ENCODE measurements at places on chromosomes 12 and 14. TPM values are rescaled to one million over a fixed set of nuclear protein-coding genes. Genes with fewer than 3 reads are reported as not detected.

DNA sequence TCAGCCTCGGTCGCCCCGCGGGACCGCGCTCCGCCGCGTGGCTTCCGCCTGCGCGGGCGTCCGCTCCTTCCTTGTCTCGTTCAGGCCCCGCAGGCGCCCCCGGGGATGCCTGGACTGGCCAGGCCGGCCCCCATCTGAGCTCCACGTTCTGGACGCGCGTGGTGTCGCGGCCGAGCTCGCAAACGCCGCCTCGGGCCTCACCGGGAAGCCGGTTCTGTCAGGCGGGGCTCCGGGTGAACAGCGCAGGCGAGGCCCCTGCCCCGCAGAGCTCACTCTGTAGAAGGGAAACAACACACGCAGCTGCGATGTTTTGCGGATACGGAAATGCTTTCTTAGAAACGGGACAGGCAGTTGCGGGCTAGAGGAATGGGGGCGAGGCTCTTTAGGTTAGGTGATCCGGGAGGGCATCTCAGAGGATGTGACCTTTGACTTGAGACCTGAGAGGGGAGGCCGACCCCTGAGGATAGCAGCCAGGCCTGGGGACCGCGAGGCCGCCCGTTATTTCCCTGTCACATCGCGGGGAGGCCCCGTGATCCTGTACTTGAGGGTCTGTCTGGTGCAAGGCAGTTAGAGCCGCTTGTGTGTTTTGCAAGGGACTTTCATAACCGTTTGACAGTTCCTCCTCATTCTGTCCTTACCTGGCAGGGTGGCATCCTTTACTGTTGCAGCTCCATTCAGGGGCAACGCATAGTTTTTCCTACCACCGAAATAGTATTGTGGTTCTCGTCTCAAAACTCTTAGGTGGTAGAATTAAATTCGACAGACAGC, 584 bp downstream of the VRK1 start:
- peak; percentile 23 for DNase-seq

GRCh38 chr14:98101323-98101722, 1170.7 kb downstream of the BCL11B start:
- DNase-seq, result no peak

DNA sequence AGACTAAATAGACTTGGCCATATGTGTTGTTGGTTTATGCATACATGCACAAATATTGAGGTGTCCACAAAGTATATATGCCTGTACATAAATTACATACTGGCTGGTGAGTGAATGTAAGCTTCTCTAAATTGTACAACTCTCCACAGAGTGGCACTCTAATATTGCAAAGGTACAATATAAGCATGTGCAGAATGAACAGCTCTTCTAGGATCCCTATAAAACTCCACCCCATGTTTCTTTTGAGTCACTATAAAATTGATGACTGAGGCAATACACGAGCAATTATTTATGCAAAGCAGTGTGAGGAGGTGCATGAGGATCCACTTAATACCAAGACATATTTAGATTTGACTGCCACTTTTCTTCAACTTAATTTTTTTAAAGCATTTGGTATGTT, 172.2 kb downstream of the NAV3 start:
- DNase-seq, result no peak

- no peak for DNase-seq
Observed at GRCh38 chr12:12474471-12474928, 88.2 kb downstream of the DUSP16 start.

DNA sequence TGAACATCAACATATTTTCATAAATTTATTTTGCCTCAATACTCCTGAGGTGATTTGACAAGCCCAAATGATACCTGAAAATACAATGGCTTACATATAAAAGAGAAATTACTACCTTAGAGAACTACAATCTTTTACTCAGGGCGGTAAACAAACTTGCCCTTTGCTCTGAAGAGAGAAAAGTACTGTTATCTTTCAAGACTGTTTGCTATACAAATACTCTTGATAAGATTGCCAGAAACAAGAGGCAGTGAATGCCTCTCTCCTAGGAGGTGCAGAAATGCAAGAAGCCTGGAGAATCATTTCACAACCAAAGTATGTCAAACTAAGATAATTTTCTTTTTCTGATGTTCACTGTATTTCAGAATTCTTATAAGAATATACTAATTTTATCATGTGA, 160.3 kb downstream of the ALX1 start:
- no peak for DNase-seq

DNA sequence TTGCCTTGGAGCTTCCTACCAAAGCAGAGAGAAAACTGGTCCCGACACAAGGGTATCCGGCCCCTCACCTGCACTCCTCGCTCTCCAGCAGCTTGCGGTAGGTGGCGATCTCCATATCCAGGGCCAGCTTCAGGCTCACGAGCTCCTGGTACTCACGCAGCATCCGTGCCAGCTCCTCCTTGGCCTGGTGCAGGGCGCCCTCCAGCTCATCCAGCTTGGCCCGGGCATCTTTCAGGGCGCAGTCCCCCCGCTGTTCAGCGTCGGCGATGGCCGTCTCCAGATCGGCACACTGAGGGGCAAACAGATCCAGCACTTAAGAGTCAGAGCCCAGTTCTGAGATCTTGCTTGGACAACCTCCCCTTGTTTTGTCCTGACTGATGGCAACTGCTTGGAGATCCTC, 13.7 kb downstream of the KRT72 start:
- no peak for DNase-seq

GRCh38 chr14:67695394-67695949, at the start of gene RDH11:
Gene RDH11, minus strand, starts transcription at chr14:67695764. Its CDS starts 61 bp downstream, at chr14:67695703.
- peak; percentile 90 for DNase-seq

GRCh38 chr14:55741240-55741639, 161.2 kb downstream of the KTN1 start:
- DNase-seq, result no peak

DNA sequence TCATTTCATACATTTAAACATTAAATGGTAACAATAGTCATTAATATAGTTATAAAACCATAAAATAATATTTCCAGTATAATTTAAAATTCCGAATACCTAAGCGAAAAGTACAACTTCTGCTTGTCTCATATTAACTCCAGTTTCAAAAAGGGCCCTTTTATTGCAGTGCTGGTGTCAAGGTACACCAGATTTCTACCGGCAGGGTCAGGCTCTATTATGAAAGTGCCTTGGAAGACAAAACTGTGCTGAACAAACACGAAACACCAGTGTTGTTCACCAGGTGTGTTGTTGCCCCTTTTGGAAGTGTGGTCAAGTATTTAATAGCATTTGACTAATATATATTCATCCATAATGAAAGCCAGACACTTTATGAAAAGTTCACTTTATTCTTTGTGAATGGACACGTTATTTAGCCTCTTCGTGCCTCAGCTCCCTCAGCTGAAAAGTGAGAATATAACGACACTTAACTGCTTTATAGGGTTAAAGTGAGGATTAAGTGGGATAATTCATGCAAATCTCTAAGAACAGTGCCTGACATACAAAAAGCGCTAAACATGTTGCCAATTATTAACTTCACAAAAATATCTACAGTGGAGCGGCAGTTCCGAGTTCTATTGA, 20.3 kb upstream of the GNS start:
- DNase-seq, result no peak

DNA sequence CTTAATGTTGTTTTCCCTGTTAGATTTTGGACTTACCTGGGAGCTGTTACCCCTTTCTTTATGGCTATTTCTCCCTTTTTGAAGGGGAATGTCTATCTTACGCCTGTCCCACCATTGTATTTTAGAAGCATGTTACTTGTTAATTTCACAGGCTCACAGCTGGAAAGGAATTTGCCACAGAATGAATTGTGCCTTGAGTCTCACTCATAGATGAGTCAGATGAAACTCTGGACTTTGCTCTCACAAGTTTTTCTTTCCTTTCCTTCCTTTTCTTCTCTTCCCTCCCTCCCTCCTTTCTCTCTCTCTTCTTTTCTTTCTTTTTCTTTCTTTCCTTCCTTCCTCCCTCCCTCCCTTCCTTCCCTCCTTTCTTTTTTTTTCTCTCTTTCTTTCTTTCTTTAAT, 9.3 kb upstream of the ATF7IP start:
- no peak for DNase-seq

DNA sequence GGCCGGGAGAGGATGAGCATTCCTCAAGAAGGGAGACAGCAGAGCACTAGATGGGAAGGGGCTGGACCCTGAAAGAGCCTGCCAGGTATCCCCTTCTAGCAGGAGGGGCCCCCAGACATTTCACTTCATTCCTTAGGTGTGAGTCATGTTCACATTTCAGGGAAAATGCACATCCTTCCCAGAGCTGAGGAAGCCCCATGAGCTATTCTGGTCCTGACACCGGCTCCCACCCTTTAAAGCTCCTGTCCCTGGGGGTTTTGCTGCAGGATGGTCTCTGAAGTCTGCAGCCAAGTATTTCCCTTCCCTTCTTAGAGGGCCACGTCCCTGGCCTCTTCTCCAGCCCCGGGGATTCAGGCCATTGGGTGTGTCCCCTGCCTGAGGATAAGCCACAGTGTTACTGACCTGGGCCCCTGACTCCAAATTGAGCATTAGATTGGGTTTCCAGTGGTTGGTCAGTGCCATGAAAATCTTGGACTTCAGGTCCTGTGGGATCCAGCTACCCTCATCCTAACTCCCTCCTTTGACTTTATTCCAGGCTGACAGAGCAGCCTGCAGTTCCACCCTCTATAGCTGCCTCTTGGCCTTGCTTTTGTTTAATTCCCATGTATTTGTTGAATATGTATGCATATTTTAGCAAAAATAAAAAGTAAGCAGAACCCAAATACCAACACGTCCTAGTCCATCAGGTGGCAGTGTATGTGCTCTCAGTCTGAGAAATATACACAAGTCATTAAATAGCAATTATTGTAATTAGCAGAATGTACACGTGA, 267.1 kb downstream of the CACNA1C start:
- peak; percentile 27 for DNase-seq

- no peak for DNase-seq
Observed at GRCh38 chr12:120121343-120121742, 4.8 kb upstream of the RAB35 start.

- no peak for DNase-seq
Observed at GRCh38 chr12:58487255-58487654, 433.0 kb downstream of the LRIG3 start.

DNA sequence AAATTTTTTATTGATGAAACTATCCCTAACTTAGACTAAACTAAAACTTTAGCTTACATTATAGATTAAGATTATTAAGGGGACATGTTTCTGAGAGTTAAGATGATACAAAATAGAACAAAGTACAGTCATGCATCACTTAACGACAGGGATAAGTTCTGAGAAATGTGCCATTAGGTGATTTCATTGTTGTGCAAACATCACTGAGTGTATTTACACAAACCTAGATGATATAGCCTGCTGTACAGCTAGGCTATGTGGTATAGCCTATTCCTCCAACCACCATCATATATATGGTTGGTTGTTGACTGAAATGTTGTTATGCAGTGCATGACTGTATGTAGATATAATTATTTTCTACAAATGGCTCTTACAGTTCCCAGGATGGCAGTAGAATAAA, 46.5 kb downstream of the ATP6V1D start:
- DNase-seq, result no peak

GRCh38 chr14:101294136-101294535, 267.2 kb upstream of the DIO3 start:
- DNase-seq, result no peak

OAS1 gene
- 5.2 TPM for total RNA-seq

RAD9B gene
- 0.23 TPM for total RNA-seq

NFATC4 gene
- total RNA-seq, result not detected

NT5DC3 gene
- total RNA-seq, result 17.1 TPM

KERA gene
- not detected for total RNA-seq

NKX2-1 gene
- not detected for total RNA-seq

NEUROD4 gene
- total RNA-seq, result not detected

ANKRD33 gene
- not detected for total RNA-seq

OS9 gene
- 78.0 TPM for total RNA-seq
